ENCODE measurements at places on chromosomes 12 and 14.

DNA sequence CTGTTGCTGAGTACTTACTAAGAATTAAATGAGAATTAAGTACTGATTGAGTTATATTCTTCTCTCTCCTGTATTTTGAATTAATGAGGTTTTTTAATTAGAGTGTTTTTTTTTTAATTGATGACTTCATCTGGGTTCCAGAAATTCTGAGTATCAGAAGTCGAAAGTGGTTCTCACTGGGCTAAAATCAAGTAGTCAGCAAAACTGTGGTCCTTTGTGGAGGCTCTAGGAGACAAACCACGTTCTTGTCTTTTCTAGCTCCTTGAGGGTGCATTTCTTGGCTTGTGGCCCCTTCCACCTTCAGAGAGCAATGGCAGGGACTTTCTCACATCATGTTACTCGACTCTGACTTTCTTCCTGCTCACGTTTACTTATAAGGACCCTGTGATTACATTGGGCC, 8.1 kb upstream of the DYRK4 start:
- DNase-seq = no peak

DNA sequence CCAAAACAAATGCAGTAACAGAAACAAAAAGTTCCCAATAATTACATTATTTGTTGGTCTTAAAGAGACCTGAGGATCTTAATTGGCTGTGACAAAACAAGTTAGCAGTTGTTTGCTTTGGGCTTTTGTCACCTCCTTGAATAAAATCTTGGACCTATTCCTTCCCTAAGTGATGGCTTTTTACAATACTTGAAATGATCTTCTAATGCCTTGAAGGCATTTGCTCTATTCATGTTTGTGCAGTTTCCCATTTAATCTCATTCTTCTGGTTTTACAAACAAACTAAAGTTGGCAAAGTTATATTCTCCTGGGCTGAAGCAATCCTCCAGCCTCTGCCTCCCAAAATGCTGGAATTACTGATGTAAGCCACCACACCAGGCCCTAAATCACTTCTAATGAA, 98.8 kb downstream of the OSBPL8 start:
- no peak for DNase-seq

- DNase-seq = no peak
Measured at GRCh38 chr14:93005838-93006237, 82.9 kb downstream of the CHGA start.

- no peak for DNase-seq
Measured at GRCh38 chr12:112164011-112164660, 38.8 kb downstream of the TRAFD1 start.

GRCh38 chr14:62251237-62251636, 489.0 kb downstream of the SNAPC1 start:
- DNase-seq = no peak

- no peak for DNase-seq
Measured at GRCh38 chr14:49550286-49551184, 35.6 kb downstream of the RPS29 start.

- DNase-seq = no peak
Measured at GRCh38 chr12:43290836-43291235, 261.2 kb downstream of the ADAMTS20 start.
